ENCODE measurements at places on chromosomes 1 and 21.

- peak; percentile 35 for DNase-seq
Observed at GRCh38 chr1:216034506-216034905, 388.7 kb downstream of the USH2A start.

DNA sequence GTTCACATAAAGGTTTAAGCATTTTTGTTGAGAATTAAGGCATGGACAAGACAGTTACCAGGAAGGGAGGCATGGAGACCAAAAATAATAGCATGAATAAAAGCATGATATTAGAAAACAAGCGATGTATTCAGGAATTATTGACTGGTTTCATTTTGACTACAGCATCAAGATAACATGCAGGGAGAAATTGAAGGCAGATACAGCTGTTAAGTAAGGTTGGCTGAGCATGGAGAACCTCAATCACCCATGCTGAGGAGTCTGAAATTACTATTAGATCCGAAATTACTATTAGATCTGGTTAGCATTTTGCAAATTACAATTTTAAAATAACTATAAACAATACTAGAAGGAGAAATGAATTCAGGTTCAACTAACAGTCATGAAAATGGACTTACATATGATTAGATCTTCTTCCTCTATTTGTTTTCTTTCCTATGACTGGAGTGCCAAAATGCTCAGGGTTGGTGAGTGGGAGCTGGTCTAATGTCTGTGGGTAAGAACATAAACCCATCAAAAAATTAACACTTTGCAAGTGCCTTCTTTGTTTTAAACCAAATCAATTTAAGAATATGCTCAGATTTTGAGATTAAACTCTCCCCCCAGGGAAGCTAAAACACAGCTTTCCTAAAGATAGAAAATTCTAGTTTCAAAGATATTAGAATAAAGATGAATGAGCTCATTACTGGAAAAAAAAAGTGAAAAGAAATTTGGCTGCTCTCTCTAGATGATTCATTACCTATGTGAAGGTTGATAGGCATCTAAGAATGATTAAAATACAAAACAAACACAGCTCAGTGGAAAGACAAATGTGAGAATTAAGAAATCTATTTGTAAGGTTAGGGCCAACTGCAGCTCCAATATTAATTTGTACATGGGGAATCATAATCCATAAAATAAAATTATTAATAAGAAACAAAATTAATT, 81.7 kb downstream of the ARID4B start:
- no peak for DNase-seq

GRCh38 chr1:26327956-26328362, 10.2 kb downstream of the CD52 start:
- DNase-seq = no peak

DNA sequence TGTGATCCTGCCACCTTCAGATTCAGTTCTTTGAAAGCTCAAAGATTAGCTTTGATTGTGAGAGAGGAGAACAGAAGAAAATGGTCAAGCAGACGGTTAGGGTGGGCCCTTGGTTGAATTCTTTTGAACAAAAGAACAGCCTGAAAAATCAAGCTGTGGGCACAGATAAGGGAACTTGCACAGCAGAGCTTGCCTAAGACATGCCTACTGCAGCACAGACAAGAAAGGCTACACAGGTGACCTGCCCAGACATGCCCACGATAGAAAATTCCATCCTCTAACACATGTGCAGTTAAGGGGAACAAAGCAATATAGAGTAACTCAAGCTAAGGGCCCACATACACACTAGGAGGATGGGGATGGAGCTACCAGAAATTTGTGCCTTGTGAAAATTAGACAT, 512.5 kb upstream of the LRRC7 start:
- DNase-seq = no peak

GRCh38 chr1:156497743-156498431, 2.7 kb downstream of the MEF2D start:
- DNase-seq = no peak

GRCh38 chr1:8351693-8352470, 34.0 kb downstream of the SLC45A1 start:
- DNase-seq = peak; percentile 62

GRCh38 chr1:76782809-76783208, 84.5 kb upstream of the ST6GALNAC5 start:
- no peak for DNase-seq

DNA sequence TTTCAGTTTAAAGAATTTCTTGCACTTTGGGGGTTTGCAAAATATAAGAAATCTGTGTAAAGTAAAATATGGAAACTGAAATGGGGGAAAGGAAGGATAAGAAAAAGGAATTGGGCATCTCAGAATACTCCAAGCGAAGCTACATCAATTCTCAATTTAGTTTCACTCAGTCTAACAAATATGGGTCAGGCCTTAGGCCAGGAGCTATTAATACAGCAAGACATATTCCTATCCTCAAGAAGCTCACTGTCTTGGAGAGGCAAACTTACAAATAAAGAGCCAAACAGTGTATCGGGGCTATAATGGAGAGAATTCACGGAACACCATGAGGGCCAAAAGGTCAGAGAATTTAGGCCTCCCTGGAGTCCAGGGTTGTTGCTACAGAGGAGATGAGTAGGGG, 43.0 kb upstream of the CCDC190 start:
- DNase-seq = no peak

DNA sequence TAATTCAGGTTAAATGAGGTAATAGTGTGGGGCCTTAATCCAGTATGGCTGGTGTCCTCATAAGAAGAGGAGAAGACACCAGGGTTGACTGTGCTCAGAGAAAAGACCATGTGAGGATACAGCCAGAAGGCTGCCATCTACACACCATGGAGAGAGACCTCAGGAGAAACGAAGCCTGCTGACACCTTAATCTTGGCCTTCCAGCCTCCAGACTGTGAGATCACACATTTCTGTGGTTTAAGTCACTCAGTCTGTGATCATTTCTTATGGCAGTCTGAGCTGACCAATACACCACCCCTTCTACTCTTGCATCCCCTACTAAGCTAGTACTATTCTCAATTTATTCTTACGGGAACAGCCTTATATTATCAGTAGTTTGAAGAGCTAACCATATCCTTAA, 310.0 kb downstream of the ZP4 start:
- no peak for DNase-seq

- DNase-seq = no peak
Observed at GRCh38 chr1:151718011-151718431, 1.4 kb upstream of the CELF3 start.

DNA sequence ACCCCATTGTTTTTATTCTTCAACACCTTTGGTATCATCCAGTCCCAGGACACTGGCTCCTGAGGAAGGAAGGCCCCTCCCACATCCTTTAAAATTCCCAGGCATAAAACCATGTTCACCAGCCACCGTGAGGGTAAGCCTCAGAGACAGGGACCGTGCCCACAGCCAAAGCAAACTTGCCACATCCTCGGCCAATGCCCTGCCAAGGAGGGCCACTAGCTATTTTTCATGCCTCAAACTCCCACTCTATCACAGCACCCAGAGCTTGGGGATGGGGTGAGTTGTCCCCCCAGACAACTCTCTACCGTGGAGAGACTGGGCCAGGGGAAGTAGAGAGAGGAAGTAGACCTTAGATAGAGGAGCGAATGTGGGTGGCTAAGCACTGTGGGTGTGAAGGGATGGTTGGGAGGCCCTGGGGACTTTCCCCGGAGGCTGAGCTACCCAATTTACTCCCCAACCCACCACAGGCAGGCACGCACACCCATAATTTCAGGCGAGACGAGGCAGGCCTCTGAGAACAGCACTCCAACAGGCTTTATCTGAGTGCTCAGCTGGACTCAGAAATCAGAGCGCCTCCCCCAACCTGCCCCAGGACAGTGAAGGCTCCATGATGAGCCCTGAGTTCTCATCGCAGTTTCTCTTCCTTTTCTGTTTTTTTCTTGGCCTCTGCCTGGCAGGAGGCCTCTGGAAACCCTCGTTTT, 15.9 kb upstream of the BTG2 start:
- DNase-seq = no peak

GRCh38 chr1:74223453-74223852, 11.7 kb upstream of the TNNI3K start:
- no peak for DNase-seq

GRCh38 chr1:3858231-3858981, 1.1 kb downstream of the DFFB start:
- DNase-seq = peak; percentile 18

GRCh38 chr1:240107058-240107684, 15.5 kb downstream of the FMN2 start:
- DNase-seq = no peak

- no peak for DNase-seq
Observed at GRCh38 chr1:226863446-226863845, 7.0 kb upstream of the PSEN2 start.

- no peak for DNase-seq
Observed at GRCh38 chr1:163094589-163094988, 25.4 kb downstream of the RGS4 start.

GRCh38 chr1:172308577-172308976, 111.9 kb upstream of the C1orf105 start:
- DNase-seq = no peak

GRCh38 chr1:7093297-7093696, 308.0 kb downstream of the CAMTA1 start:
- no peak for DNase-seq

- no peak for DNase-seq
Observed at GRCh38 chr1:24860841-24861240, 69.2 kb downstream of the RUNX3 start.

GRCh38 chr1:150150133-150151021, 661 bp downstream of the PLEKHO1 start:
- peak; percentile 43 for DNase-seq

DNA sequence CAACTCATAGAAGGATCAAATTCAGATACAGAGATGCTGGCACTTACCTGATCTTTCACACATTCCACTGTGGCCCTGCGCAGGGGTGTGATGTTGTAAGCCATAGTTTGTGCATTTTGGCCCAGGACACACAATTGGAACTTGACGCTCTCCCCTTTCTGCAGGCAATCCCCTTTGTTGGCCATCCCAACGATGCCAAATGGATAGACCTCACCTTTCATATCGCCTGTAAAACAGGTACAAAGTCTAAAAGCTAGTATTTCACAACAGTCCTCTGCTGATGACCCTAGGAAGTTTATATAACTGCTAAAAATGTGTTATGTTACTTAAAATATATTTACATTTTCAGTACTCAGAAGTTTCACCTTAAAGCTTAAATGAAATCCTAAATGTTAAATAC, 3.9 kb upstream of the NRAS start:
- DNase-seq = no peak

GRCh38 chr1:30976143-30976542, 67.6 kb upstream of the SDC3 start:
- no peak for DNase-seq

- no peak for DNase-seq
Observed at GRCh38 chr1:248849152-248849551, 9.7 kb downstream of the ZNF692 start.

DNA sequence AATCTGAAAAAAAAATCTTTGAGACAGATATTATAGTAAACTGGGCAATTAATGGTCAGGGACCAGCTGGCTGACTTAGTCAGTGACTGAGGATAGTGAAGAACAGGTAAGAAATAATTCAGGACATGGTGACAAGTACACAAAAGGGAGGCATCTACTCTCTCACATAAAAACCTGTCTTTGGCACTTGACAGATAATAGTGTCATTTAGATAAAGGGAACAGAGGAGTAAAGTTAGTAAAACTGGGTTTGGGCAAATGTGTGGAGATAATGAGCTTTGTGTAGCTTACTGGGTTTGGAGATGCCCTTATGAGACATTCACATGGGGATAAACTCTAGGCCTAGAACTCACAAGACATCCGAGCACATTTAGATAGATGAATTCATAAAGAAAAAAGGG, 4.0 kb downstream of the SSX2IP start:
- no peak for DNase-seq

DNA sequence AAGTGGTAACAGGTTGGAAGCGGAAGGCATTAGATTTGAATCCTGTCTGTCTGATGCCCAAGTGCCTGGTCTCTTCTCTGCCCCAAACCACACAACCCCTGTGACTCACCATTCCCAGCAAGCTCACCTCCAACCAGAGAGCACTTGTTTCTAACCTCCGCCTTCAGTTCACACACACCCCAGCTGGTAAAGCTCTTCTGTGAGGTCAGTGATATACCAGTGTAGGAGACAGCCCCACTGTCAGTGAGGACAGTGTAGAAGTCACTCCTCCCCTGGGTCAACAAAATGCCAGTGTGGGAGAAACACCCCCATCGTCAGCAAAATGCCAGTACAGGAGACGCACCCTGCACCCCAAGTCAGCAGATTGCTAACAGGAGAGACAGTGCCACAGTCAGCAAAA, 2.6 kb downstream of the RIMS3 start:
- DNase-seq = no peak

GRCh38 chr1:108896146-108897145, 19.7 kb downstream of the GPSM2 start:
- no peak for DNase-seq

DNA sequence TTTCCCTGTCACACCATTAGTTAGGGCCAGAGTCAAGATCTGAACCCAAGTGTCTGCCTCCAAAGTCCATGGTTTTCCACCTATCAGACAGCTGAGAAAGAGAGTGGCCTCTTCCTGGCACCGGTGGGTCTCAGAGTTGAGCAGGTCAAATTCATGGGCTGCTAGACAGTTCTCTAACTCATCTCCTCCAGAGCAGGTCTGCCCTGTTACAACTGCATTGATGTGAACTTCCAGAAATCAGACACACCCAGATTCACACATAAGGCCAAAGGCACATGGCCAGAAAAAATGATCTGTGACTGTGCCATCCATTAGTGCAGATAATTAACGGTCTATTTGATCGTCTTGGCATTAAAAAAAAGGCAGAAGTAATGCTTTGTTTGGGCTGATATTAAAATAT, 17.5 kb downstream of the SMIM12 start:
- no peak for DNase-seq

- no peak for DNase-seq
Observed at GRCh38 chr1:226425004-226425378, 17.1 kb upstream of the PARP1 start.

DNA sequence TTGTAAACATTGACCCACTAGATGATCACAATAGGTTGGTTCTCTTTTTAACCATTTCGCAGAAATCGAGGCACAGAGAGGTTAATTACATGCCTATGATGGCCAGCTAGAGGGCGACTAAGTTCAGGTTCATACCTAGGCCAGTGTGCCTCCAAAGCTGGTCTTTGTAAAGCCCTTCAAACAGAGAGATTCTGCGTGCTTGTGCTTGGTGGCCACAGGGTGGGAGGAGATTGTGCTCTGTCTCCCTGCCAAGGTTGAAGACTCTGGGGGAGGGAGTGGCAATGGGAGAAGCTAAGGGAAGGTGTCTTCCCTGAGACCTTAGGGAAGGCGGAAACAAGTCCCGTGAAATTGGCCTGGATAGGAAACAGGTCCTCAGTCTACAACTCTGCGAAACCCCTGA, 59.1 kb upstream of the RBM15 start:
- DNase-seq = no peak

All from endothelial cell (in vitro differentiated cells).